ENCODE measurements at places on chromosomes 2 and 18.

DNA sequence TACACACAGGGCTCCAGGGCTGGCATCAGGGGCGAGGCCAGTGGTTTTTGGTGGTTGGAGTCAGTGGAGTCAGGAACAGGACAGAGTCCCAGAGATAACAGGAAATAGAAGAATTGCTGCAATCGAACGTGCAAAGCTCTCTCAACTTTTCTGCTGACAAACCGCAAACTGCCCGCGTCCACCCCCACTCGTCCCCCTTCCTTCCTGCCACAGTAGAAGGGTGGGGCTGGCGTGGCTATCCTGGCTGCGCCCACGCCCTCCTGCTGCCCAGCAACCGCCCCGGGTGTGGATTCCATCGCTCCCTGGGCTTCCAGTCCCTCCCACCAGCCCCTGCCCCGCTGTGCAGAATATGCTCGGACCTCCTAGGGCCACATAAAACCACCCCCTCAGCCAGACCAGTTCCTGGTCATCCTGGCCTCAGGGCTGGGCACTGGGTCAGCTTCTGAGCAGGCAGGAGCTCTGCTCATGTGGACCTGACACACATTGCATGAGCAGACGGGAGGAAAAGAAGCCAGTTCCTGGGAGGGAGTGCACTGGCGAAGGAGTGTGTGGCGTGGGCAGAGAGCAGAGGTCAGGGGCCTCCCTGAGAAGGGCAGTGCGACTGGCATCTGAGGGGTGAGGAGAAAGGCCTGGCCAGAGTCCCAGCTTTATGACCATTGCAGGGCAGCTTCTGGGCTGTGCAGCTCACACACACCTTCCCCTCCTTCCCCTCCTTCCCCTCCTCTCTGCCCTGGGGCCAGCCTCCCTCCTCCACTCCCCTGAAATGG is 85.4 kb upstream of the ATG16L1 start:
- DNase-seq, result peak; percentile 19

DNA sequence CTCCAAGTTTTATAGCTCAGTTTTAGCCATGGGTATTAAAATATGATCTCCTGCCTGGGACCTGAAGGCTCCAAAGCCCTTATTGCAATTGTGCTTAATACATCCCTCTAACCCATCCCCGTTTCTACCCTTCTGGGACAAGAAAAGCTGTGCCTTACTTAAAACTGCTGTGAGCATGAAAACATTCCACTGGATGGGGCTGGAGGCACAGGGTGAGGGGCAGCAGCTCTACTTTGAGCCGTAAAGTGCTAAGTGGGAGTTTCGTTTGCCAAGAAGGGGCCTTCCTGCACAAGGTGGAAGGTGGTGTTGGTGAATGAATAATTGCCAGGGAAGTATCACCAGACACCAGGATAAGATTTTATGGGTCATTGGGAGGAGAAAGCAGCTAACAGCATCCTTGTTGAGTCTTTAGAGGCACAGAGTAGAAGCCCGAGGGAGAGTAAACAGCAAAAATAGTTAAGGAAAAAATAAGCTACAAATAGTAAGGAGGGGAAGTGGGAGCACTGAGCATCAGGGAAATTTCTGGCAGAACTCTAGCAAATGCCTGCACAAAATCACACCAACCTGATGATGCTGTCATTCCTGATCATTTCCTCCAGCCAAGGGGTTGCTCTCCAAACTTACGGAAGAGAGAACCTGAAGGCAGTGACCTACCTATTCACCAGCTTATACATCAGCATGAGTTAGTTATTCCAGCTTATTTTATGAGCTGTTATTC is 218.4 kb downstream of the MREG start:
- no peak for DNase-seq

DNA sequence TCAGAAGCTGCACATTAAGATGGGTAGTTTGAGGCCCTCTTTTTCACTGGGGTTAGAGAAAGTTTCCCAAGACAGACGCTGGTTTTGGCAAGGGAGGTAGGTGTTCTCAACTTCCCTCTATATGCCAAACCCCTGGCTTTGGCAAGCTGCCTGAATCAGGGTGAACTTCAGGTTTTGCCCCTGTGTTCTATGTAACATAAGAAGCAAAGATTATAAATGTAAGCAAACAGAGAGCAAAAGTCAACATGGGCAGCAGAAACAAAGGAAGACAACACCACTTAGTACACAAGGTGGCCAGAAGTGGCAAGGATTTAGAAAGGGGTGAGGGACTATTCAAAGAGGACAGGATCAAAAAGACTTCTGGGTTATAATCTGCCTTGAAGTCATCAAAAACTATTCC is 70.5 kb upstream of the TFCP2L1 start:
- no peak for DNase-seq

DNA sequence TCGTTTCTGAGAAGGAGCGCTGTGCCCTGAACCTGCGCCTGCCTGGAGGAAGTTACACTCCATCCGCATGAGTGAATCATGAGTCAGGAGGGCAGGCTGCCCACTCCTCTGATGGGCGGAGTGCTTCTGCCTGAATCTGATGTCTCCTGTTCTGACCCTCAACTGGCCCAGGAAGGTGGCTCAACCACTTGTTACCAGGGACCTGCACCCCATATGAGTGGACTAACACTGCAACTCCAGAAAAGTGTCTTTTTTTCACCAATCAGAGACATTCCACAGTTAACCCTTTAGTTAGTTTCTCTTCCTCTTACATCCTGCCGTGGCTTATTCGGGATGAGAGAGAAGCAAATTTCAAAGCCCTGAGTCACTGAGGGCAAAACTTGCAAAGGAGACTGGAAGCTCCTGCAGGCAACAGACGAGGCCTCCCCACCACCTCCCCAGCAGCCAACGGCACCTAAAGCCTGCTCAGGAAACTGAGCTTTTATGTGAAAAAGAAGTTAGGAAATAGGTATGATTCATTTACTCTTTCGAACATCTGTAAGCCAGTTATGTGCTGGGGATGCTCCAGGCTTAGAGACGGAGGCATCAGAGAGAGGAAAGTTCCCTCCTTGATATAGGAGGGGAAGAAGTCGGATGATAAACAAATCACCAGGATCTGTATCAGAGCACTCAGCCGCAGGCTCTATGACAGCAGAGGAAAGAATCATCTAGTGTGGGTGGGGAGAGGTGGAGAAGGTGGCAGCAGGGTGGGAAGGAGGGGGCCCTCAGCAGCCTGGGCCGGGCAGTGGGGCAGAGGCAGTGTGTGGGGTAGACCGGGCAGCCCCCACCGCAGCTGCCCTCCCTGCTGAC is 30.9 kb downstream of the MBP start:
- peak; percentile 45 for DNase-seq

- DNase-seq, result no peak
Observed at GRCh38 chr2:174004905-174005605, 39.9 kb upstream of the SP3 start.

GRCh38 chr2:5693287-5694201 is 1.4 kb downstream of the SOX11 start:
- DNase-seq, result no peak

DNA sequence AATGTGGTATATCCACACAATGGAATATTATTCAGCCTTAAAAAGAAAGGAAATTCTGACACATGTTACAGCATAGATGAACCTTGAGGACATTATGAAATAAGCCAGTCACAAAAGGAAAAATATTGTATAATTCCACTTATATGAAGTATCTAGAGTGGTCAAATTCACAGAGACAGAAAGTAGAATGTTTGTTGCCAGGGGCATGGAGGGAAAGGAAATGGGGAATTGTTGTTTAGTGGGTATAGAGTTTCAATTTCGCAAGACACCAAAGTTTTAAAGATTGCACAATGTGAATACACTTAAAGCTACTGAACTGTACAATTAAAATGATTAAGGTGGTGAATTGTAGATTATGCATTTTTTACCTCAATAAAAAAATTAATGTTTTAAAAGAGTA is 92.9 kb downstream of the TXNL1 start:
- DNase-seq, result no peak

- peak; percentile 11 for DNase-seq
Observed at GRCh38 chr18:72652990-72653593, 109.0 kb upstream of the CBLN2 start.

- peak; percentile 25 for DNase-seq
Observed at GRCh38 chr2:152036611-152037469, 62.0 kb downstream of the CACNB4 start.

GRCh38 chr2:71558300-71559051 is 105.1 kb downstream of the DYSF start:
- DNase-seq, result no peak

DNA sequence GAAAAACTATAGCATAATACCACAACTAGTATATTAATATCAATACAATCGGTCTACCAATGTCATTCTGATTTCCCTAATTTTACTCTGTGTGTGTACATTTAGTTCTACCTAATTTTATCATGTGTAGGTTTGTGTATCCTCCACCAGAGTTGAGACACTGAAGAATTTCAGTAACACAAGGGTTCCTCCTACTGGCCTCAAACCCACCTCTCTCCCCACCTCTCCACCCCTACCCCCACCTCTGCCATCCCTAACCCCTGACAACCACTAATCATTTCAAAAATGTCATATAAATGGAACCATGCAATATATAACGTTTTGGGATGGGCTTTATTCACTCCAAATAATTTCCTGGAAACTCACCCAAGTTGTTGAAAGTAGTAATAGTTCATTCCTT is 117.9 kb downstream of the LYPD6 start:
- no peak for DNase-seq

GRCh38 chr2:38907242-38907641 is 17.6 kb downstream of the ARHGEF33 start:
- DNase-seq, result no peak

- DNase-seq, result no peak
Observed at GRCh38 chr2:37802899-37803379, 122.1 kb upstream of the RMDN2 start.

- DNase-seq, result no peak
Observed at GRCh38 chr2:165584126-165584654, 114.7 kb downstream of the CSRNP3 start.

- no peak for DNase-seq
Observed at GRCh38 chr18:23479829-23480505, 23.3 kb upstream of the RMC1 start.

GRCh38 chr2:135055182-135055786 is 3.2 kb downstream of the RAB3GAP1 start:
- no peak for DNase-seq

DNA sequence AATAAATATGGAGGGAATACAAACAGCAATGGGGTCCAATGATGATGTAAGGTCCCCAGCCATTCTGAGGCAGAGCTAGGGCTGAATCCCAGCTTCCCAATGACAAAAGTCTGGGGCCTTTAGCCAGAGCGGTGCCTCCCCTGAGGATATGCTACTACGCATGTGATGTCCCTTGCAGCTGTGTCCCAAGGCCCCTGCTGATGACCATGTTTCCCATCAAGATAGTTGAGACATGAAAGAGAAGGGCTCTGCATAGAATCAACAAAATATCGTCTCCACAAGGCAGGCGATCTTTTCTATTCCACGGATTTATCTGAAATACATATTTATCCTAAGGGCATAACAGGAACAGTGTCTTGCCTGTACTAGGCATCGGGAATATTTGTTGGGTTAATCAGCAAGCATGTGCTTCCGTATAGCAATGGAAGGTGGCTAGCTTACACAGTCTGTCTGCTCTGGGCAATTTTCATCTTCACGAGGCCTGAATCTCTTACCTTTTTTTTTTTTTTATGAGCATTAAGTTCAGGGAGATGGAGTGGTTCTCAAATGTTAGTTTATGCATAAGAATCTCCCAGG is 284.6 kb downstream of the CNTNAP5 start:
- DNase-seq, result no peak

GRCh38 chr2:133956434-133956935 is 297.4 kb upstream of the MGAT5 start:
- no peak for DNase-seq

DNA sequence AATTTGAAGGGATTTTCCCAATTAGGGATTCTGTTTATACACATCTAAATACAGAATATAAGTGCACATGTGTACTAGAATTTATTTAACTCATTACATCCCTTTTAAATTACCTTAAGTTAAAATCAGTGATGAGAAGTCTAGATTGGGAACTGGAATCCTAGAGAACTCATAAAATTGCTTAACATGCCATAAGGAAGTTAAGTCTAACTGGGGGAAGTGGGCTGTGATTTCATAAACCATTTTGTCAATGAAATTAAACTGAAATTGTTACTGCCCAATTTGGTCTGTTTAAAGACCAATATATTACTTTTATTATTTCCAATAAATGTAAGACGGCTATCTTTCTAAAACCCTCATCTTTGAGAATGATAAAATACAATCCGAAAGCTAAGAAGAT is 72.3 kb upstream of the CD226 start:
- DNase-seq, result no peak

- no peak for DNase-seq
Observed at GRCh38 chr18:48536516-48536915, 2.3 kb upstream of the CTIF start.

- no peak for DNase-seq
Observed at GRCh38 chr2:141331127-141331526, 799.7 kb downstream of the LRP1B start.

GRCh38 chr2:129479892-129480291 is 499.6 kb upstream of the RAB6C start:
- DNase-seq, result no peak

- no peak for DNase-seq
Observed at GRCh38 chr2:135651717-135652116, 89.9 kb upstream of the UBXN4 start.

DNA sequence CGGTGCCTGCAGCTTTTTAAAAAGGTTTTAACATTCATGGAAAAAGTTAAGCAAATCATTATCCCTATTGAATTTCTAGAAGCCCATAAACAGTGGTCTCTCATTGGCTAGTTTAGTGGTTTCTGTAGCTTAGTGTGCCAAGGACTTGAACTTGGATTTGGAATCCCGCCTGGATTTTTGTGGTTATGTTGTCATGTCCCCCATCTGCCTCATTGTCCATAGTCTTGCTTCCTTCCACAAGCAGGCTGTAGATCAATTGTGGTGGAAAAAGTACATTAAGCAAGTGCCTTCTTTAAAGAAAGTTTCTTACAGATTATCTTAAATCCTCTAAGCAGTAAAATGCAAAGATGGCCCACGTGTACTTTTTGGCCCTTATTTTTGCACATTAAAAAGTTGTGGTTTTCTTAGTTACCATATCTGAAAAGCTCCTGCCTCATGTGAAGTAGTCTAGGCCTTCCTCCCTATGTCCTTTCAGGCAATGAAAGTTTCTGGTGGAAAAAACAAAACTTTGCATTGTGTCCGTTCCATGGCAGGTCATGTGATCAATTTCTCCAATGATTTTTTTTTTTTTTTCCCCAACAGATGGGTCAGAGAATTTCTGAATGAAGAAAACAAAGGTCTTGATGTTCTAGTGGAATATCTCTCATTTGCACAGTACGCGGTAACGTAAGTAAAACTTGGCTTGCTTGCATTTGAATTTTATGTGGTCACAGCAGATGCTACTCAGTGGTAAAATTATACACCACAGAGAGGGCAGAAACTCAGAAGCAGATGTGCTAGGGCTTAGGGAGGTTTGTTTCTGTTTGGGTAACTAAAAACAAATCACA is 158.9 kb downstream of the PRPF40A start:
- no peak for DNase-seq

GRCh38 chr18:45376193-45376592 is 239.1 kb upstream of the SLC14A2 start:
- no peak for DNase-seq

- no peak for DNase-seq
Observed at GRCh38 chr2:41853427-41854191, 194.2 kb upstream of the PKDCC start.
